M059J (cell line): ENCODE measurements at places on chromosomes 4 and X.
A peak's percentile ranks its signal among the peaks of the same experiment; 100 is the strongest.

DNA sequence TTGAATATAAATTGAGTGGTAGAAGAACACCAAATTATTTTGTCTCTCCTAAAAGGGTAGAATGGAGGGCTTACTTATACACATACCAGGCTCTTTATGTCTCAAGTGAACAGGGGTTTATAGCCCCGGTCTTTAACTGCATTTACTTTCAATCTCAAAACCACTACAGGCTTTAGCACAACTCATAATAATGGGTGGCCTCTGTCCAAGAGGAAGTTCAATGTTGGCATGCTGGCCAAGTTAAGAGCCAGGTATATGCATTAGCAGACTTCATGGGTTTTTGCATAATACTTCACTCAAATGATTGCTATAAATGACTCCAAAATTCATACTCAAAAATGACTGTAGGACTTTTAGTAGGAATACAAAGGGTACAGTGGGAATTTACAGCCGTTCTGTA is 118.5 kb upstream of the OTUD4 start:
- no peak for DNase-seq

DNA sequence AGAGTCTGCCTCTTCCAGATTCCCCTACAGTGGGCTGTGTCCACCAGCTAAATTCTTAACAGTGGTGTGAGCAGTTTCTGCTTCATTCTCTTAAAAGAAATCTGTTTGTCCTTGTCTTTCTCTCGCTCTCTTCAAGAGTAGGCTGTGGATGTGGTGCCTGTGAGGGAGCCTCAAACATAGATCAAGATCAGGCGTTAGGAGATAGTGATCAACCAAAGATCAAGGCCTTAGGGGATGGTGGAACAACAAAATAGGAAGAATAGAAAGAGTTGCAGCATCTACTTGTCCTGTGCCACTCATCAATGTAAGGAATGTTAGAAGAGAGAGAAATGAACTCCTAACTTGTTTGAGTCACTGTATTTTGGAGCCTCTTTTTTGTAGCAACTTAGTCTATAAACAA is 144.2 kb downstream of the AASDH start:
- no peak for DNase-seq

DNA sequence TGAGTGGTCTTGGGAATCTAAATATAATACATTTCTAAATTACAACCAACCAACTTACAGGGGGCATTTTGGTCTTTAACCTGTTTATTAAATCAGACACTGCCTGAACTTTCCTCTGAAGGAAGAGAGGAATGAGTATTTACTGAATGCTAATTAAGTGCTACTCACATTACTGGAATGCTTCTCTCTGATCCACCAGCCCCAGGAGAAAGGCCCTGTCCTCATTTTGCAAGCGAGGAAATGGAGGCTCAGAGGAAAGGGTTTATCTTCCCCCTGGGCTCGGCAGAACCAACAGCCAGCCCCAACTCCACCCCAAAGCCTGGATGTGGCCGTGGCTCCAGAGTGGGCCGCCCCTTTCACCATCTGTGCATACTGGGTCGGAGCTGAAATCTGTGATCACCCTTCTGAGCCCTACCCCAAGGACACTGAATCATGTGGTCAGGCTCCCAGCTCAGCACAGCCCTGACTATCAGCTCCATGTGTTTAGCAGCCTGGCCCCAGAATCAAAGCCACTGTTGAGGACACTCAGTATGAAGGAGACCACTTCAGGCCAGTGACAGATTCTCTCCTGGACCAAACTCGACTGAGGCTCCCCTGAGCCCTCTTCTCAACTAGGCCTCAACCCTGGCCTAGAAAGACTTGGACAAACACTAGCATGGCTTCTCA is 56.7 kb upstream of the ENPP6 start:
- DNase-seq: peak; percentile 15

DNA sequence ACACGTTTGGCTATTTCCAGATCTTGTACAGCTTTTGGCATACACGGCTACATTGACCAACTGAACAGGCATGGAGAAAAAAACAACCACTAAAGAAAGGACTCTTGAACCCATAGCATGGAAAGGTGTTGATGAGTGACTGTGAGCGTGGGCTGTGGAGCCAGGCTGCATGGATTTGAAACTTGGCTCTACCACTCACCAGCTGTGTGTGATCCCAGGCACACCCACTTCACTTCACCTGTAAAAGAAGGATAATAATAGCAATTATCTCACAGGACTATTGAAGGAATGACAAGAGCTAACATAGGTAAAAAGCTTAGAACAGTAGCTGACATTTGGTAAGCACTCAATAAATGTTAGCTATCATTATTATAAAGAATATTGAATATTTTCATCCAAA is 301.7 kb upstream of the CPEB2 start:
- DNase-seq: no peak

DNA sequence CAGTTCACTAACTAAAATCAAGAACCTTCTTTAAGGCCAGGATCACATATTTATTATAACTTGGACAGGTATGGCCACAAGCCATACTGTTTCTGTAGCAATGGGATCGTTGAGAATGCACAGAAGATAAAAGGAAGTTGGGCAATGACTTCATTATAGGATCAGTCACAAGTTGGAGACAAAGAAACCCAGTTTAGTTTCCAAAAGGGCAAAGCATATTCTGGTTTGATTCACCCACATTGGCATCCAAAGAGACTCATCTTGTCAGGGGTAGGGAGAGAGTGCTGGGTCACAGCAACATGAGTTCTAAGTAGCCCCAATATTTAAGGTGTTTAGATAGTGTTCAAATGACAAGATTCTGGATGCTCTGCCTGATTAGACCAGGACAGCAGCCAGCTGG is 317.1 kb upstream of the GALNT7 start:
- peak; percentile 7 for DNase-seq

DNA sequence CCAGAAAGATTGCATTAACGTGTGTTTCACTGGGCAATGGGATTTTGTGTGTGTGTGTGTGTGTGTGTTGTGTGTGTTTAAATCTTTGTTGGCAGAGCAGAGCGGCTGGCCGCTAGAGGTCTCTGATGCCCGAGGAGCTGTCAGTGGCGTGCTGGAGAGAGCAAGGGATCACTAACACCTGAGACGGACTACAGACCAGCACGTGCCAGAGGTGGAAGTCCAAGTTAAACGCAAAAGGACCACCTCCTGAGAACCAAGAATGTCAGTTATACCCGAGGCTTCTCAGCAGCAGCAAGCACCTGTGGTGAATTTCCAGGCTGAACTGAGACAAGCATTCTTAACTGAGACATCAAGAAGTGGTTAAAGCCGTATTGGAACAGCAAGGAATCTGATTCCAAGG is 9.0 kb upstream of the SLC25A14 start:
- DNase-seq: peak; percentile 69

DNA sequence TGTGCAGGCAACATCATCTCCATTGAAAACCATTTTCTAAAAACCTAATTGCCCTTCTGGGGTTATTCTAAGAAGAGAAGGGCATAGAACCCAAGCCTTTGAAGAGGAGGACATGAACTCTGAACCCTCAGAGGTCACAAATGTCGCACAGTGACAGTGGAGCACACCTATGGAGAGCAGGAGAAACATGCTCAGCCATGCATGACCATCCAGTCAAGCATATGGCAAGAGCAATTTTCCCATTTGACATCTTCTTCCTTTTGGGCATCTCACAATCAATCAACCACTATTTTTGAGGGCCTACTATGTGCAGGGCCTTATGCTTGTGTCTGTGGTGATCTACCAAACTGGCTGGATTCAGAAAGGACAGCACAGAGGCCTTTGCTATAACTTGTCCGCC is 30.1 kb upstream of the AFF2 start:
- no peak for DNase-seq

DNA sequence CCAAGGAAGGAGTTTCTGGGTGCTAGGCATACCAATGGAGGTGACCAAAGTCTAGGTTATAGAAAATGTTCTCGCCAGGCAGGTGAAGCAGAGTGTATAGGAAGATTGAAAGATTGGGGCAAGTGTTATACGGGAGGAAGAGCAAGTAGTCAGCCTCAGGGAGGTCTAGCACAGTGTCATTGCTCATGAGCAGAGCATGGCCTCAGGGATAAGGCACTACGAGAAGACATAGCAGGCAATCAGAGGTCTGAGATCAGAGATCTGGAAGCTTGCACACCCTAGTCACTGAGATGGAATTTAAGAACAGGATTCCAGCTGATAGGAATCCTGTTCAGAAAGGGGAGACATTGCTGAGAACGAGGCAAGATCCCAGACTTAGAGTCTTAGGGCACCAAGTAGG is 350.0 kb upstream of the CASK start:
- DNase-seq: peak; percentile 1

DNA sequence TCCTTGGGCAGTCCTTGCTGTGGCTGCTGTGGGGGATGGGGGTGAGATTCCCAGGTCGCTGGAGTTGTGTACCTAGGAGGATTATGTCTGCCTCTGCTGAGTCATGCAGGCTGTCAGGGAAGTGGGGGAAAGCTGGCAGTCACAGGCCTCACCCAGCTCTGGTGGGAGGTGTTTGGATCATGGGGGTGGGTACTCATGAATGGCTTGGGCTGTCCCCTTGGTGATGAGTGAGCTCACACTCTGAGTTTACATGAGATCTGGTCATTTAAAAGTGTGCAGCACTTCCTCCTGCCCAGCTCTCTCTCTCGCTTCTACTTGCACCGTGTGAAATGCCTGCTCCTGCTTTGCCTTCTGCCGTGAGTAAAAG is 24.6 kb upstream of the PDLIM3 start:
- DNase-seq: peak; percentile 88

DNA sequence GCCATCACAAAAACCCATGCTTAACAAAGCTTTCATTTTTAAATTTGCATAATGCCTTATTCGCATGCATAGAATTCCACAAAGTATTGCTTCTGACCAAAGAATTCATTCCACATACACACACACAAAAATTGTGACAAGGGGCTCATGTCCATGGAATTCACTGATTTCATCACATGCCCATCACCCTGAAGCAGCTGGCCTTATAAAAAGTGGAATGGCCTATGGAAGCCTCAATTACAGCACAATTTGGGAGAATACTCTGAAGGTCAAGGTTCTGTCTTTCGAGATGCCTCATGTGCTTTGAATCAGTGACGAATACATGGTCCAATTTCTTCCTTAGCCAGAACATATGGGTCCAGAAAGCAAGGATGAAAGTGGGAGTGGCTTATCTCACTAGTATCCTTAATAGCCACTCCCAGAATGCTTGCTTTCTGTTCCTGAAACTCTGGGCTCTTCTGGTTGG is 165.7 kb downstream of the KDR start:
- peak; percentile 55 for DNase-seq

DNA sequence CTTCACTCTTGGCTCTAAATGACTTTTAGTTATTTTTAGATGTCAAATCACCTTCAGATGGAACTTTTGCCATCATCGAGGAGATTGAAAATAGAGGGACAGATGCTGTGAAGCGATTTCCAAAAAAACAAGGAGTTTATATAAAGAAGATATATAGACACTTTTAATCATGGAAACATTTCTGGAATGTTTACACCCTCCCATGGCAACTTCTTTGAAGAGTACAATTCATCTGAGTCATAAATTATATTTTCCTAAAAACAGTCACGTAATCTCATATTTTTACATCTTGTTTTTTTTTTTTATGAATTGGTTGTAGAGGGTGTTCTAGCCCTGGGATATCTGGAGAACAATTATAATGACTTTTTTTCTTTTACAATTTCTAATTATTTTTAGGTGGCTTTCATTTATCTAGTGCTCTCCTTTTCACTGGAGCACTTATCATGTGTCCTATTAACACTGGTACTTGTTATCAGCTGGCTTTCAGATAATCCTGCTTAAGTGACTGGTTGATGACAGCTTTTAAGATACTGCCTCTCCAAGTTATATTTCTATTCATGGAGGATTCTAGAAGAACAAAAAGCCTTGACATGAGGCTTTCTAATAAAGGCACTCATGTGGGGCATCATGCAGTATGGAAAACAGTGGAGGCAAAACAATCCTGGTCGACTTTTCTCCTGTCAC is 24.9 kb downstream of the PCDH7 start:
- DNase-seq: no peak

DNA sequence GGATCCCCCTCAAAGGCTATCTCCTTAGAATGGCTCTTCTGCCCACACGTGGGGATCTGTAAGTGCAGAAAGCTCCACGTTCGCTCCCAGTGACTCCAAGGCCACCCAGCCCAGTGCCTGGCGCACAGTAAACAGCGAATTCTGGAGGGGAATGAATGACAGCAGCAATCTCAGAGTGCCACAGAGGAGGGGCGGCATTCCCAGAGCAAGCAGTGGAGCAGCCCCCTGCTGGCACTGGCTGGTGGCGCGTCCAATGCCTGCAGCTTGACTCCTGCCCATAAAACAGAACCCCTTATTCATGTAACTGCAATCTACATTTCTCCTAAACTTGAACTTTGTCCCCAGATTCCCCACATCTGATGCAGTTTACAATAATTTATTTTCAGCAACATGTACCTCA is 6.9 kb upstream of the HELT start:
- no peak for DNase-seq

DNA sequence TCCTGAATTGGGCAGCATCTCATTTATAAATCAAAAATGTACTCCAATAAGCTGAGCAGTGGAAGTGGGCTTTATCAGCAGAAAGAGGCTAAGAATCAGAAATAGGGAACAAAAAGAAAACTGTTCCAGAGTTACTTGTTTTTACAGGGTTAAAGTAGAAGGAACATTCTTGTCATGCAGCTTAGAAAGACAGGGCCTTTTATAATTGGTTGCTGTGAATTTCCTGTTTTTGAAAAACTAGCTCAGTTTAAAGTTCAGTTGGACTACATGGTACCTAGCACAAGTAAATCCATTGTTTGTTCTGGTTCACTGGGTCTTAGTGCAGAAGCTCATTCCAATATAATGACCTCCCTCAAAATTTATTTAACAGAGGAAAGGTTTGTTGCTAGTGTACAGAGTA is 200.8 kb downstream of the GRIA2 start:
- no peak for DNase-seq

DNA sequence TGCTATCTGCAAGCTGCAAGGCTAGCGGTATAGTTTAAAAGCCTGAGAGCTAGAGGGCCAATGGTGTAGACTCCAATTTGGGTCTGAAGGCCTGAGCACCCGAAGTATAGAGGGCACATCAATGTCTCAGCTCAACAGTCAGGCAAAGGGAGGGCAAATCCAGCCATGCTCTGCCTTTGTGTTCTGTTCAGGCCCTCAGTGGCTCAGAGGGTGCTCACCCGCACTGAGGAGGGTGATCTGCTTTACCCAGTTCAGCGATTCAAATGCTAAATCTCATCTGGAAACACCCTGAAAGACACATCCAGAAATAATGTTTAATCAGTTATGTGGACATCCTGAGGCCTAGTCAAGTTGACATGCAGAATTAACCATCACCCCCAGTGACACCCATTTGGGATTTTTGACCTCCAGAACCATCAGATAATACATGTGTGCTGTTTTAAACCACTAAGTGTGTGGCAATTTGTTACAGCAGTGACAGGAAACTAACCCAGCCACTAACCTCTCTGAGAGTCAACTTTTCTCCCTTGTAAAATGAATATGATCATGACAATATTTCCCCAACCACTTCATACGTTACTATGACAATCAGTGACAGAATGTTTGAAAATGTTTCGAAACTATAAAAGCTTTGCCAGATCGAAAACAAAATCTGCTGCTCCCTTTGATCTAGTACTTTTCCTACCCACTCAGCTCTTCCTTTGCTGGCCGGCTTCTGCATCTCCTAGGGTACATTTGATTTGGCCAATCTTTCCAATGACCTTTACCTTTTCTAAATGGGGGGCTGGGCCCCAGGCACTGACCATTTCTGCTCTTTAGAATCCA is 8.4 kb upstream of the TBL1X start:
- DNase-seq: peak; percentile 4
